ENCODE measurements at places on chromosomes 3 and 15.

DNA sequence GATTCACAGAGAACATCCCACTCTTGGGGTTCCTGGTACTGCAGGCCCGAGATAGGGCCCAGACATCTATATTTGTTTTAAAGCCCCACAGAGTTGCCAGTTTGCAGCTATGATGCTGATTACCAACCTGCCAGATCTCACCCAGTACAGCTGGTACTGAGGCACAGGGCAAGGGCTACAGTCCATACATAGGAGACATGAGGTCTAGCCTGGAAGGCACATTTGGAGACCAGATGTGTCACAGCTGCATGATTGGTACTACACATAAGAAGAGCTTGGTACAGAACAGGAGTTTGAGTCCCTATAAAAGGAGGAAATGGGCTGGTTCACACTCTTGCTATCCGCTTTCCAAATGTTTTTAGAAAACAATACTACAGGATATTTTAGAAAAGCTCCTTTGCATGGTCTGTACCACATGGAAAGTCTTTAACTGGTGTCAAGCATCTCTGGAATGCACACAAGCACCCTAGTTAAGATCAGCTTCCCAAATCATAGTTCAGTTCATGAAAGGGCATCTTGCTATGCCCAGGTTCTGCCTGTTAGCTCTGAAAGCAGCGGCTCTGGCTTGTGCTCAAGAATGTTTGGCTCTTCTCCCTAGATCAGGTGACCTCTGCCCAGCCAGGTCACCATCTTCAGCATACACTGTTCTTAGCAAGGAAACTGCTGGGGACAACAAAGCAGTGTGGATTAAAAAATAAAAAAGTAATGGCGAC, 20.6 kb downstream of the MTMR14 start:
- no peak for DNase-seq

DNA sequence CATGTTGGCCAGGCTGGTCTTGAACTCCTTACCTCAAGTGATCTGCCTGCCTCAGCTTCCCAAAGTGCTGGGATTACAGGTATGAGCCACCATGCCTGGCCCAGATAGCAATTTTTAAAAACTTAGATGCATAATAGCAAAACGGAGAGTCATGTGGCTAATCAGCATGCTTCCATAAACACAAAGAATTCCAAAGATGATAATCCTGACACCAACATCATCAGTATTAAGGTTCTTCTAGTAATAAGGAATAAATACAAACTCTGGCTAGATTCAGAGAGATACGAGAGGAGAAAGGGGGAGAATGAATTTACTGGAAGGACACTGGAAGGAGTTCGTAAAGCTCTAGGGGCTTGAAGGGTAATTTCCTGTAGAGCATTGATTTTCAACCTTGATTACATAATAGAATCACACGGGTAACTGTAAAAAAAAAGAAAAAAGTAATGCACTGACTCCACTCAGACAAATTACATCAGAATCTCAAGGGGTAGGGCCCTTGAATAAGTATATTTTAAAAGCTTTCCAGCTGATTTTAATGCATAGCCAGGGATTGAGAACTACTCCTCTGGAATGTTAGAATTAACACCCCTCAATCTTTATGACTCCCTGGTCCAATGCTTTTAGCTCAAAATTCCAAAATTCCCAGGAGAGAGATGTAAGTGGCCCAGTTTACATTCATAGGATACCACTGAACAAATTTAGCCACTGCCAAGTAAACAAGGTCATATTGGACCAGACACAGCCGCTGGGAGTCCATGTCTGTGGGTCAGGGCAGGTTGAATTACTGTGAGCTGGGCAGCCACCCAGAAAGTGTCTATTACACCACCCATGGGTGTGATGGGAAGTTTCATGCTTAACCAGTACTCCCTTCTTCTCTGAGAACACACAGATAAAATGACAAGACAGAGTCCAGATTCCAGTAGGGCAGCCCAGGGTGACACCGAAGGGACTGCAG, 243.9 kb downstream of the TBL1XR1 start:
- DNase-seq, result no peak

GRCh38 chr3:185423178-185423577, 60.2 kb downstream of the MAP3K13 start:
- DNase-seq, result no peak

GRCh38 chr15:35481064-35481463, 64.9 kb downstream of the DPH6 start:
- no peak for DNase-seq

DNA sequence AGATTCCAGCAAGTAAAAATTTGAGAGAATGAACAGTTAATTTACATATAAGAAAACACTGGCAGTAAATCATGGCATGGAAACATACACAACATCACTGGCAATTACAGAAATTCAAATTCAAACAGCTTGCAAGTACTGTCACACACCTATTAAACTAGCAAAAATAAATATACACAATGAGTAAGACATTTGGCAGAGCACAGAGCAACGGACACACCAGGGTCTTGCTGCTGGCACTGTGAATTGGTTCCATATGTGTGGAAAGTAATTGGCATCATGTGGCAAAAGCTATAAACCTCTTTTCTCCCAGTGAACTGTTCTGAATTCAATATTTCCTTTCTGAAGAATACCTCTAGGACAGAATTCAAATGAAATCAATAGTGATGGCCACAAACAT, 78.3 kb downstream of the LRRK1 start:
- no peak for DNase-seq

DNA sequence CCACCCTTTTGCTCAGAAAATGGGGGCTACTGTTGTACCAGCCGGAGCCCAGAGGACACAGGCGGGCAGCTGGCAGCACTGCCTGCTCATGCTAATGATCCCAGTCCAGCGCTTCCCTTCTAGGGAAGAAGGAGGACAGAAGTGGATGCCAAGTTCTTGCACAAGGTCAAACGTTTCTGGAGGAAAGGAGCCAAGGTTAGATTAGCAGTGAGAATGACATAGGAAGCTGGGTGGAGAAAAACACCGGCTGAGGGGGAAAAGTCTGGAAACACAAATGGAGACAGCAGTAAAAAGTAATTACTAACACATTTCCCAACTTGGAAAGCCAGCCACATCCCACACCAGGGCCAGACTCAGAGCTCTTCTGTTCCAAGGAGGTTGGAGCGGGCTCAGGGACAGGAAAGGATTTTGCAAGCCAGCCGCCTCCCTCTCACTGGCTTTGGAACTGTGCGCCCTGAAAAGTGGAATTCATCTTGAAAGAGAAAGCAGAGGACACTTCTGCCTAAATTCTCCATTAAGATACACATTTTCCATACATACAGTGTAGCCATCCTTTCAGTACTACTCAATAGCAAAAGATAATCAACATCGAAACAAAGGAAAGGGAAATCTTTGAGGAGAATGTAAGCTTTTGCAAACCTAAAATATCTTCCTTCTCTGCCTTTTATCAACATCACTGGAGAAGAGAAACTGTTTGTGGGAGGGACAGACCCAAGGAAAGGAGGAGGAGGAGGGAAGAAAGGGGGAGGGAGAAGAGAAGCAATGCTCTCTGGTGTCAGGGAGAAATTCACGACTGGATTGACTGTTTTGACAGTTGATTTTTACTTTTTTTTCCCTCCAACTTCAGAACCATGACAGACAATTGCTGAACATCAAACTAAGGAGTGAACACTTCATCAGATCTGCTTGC, 133.6 kb downstream of the CD47 start:
- DNase-seq, result no peak
